ENCODE measurements at places on chromosomes 13 and 19.

DNA sequence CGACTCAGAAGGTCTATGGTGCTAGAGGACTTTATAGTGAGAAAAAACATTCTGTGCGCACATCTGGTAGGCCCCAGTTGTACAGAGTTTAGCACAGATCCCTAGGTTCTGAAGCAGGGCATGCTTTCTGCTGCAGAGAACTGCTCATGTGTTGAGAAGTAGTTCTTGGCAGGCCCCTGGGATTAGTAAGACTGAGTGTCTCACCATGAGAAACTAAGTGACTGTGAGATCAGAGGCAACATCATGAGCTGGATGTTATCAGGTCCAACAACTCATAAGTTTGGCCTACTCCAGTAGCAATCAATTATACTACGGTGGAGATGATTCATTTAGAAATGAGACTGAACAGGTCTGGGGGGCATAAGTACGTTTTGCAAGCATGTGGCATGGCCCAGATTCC lies 507.4 kb upstream of the KLF12 start:
- DNase-seq = peak; percentile 70

- DNase-seq = no peak
Observed at GRCh38 chr13:94269557-94269956, 209.9 kb downstream of the DCT start.

- DNase-seq = no peak
Observed at GRCh38 chr13:59681636-59682311, 482.0 kb downstream of the DIAPH3 start.

- no peak for DNase-seq
Observed at GRCh38 chr13:74761801-74762757, 627.9 kb upstream of the KLF12 start.

DNA sequence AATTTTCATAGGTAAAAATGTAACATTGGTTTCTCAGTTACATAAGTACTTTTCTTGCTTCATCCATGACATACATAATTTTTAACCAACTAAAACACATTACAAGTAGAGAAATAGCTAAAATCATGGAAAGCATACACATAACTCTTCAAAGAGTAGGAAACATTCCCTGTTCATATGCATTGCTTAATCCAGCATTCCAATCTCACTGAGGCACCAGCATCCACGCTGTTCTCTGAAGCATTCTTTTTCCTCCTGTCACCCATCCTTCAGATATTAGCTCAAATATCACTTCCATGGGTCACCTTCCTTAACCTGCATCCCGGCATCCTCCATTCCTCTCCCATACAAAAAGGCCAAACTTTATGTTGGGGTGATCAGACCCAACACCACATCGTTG lies 79.1 kb downstream of the ZNF254 start:
- DNase-seq = peak; percentile 27

DNA sequence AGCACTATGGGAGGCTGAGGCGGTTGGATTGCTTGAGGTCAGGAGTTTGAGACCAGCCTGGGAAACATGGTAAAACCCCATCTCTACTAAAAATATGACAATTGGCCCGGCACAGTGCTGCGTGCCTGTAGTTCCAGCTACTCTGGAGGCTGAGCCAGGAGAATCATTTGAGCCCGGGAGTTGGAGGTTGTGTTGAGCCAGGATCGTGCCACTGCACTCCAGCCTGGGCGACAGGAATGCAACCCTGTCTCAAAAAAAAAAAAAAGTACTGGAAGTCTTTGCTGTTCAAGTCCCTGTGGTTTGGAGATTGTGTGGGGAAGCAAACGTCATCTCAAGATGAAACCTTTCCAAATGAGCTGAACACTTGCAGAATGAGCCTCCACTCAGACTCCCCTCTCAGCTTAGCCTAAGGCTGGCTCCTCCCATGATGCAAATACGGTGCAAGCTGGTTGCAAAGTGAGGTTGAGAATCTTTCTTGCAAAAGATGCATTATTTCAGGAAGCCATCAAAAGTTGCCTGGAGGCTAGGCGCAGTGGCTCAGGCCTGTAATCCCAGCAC lies 46.2 kb downstream of the MYO9B start:
- no peak for DNase-seq

DNA sequence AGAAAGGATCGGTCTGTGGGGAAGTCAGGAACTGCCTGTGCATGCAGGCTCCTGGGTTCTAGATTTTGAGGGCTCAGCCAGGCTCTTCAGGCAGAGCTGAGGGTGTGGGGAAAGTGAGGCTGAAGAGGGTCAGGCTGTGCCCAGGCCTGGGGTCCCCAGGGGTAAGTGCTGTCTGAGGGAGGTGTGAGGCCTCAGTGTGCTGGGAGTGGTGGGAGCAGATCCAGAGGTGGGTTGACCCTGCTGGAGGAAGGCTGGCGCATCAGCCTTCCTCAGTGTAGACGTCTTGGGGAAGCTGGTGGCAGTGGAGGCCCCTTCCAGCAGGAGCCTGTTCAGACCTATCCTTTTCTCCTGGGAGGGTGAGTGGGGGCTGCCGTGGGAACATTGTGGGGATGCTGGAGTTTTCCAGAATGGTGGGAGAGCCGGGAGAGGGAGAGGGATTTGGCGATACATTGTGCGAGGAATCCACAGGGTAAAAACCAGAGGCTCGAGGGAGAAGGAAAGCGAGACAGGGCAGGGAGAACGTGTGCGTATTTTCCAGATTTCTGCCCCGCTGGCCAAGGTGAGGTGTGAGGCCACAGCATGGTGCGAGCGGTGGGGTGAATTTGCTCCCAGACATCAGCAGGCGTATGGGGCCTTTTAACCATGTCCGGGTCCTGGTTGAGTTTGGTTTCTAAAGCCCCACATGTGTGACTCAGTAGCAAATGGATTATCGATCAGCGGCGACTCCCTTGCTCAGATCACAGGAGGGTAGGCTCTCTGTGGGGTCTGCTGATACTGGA lies 237.7 kb downstream of the TEX29 start:
- no peak for DNase-seq

- DNase-seq = peak; percentile 52
Observed at GRCh38 chr19:4524808-4525562, 6.7 kb upstream of the PLIN4 start.

DNA sequence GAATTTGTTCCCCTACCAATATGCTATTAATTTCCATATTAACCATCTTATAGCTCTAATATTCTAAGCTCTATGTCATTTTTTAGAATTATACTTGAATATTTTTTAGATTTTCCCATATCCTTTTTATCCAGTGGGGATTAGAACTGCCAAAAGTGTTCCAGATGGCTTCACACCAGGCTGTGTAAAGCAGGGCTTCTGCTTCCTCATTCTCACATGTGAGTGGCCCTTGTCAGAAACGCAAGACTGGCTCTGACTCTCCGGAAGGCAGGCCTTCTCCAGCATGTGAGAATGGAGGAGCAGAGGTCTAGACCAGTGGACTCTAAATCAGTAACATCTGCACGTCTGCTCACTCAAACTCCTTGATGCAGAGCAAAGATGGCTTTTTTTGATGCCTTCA lies 650.1 kb downstream of the FGF9 start:
- DNase-seq = no peak

DNA sequence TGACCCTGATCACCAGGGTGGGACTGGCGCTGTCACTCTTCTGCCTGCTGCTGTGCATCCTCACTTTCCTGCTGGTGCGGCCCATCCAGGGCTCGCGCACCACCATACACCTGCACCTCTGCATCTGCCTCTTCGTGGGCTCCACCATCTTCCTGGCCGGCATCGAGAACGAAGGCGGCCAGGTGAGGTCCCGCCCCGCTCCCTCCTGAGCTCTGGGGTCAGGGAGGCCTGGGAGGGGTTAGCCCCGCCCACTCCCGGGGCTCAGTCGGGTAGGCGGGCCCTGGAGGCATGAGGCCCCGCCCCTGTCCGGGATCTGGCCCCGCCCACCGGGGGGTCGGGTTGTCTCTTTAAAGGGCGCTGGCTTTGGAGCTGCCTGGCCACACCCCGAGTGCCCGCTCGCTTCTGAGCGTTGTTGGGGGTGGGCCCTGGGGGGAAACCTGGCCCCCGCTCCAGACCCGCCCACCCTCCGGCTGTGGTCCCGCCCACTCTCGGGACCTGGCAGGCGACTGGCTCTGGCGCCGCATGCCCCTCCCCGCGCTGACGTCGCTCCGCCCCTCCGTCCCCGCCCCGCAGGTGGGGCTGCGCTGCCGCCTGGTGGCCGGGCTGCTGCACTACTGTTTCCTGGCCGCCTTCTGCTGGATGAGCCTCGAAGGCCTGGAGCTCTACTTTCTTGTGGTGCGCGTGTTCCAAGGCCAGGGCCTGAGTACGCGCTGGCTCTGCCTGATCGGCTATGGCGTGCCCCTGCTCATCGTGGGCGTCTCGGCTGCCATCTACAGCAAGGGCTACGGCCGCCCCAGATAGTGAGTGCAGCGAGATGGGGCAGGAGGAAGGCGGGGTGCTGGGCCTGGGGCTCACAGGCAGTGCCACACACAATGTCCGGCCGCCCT lies 13.1 kb downstream of the DDX39A start:
- DNase-seq = peak; percentile 91

- DNase-seq = peak; percentile 35
Observed at GRCh38 chr19:57664269-57665127, 4.2 kb upstream of the ZSCAN4 start.

GRCh38 chr19:3243819-3244700 lies 19.6 kb downstream of the CELF5 start:
- peak; percentile 66 for DNase-seq

GRCh38 chr13:77565635-77566034 lies 30.1 kb downstream of the SCEL start:
- DNase-seq = peak; percentile 61

DNA sequence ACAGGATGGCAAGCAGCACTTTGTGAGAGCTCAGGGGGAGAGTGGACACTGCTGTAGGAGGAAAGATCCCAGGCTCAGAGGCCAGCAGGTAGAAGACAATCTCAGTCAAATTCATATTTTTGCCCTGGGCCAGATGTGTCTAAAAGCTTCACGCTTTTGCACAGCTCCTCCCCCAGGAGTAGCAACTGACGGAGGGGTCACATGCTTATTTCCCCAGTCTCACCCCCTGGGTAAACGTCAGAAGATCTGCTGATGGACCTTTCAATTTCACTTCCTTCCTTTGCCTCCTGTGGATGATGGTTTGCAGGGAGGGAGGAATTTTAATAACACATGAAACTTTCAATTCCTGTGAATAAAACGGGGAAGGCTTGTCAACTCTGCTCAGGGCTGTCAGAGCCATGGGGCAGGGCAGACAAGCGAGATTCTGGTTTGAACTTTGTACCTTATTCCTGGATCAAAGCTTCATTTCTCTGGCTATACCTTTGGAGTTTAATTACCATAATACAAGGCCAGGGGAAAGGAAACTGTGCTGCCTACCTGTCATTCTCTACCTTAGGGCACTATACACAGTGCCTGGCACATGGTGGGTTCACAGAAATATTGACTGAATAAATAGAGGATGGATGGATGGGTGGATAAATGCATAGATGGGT lies 41.0 kb downstream of the POU4F1 start:
- no peak for DNase-seq

DNA sequence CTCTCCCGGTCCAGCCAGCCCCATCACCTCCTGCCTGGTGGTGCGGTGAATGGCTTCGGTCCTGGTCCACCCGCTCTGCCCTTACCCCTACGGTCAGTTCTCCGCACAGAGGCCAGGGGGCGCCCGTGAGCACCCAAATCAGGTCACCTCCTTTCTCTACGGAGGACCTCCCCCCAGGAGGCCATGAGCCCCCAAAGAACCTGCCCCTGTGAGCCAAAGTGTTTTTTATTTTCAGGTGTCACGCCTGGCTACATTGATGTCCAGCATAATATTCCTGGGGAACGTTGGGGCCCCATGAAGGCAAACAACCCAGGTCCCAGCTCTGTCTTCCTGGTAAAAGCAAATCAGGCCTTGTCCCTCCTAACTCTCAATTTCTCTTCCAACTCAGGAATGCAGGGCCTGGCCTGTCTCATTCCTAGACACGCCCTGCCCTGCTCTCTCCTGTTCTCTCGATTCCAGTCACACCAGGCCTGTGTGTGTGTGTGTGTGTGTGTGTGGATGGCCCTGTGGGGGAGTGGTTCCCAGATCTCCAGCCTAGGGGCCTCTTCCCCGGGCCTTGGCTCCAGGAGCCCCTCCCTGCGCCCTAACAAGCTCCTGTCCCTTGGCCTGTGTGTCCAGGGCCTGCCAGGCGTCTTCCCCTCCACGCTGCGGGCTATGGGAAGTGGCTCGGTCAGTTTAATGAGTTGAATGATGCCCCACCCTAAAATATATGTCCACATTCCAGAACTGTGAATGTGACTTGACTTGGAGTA lies 9.7 kb upstream of the GIPC1 start:
- peak; percentile 97 for DNase-seq

DNA sequence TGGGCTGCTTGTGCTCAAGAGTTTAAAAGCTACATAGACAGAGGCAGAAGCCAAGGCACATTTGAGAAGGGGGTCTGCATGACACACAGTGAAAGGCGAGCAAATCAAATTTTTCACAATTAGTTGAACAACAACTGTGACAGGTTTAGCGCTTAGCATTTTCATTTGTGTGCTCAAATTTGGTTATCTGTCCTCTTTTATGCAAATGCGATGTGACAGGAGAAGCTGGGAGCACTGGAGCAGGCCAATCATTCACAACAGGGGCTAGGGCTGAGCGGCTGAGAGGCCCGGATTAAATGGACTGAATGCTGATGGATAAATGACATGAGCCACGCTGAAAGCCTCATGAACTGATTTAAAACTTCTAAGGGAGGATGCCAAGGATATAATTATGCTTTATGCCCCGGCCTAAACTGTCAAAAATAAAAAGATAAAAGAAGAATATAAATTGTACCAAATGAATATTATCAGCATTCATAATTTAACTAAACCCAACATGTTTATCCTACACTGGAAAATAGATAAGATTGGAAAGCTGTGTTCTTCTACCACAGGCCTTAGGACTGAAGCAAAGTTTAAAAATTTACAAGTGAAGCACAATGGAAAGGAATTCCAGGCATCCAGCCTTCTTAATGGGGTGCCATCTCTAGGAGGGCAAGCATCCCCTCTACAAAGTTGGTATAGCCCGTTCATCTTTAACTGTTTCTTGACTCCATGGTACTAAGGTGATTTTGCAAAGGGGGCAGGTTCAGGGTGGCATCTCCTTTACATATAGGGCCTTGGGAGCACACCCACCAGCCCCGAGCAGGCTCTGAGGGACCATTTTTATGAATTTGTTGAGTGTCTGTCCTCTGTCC lies 117.9 kb downstream of the RBM26 start:
- no peak for DNase-seq

- no peak for DNase-seq
Observed at GRCh38 chr19:16463991-16464575, 7.7 kb downstream of the EPS15L1 start.

DNA sequence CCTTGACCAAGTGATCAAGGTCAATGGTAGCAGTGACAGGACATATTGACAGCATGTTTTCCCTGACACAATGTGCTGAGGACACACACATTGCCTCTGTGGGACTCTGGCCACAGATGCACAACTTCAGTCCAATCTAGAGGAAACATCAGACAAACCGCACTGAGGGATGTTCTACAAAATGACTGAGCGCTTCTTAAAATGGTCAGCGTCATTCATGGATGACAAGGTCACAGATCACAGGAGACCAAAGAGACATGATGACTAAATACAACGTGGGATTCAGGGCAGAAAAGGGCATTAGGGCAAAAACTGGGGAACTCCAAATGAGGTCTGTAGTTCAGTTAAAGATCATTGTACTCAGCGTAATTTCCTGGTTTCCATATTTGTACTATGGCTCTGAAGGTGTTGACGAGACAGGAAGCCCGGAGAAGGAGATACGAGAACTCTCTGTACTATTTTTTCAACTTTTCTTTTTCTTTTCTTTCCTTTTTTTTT lies 20.6 kb downstream of the PBX4 start:
- DNase-seq = no peak

GRCh38 chr13:110055089-110055488 lies 251.9 kb downstream of the COL4A1 start:
- DNase-seq = peak; percentile 7
